ENCODE measurements at places on chromosomes 4 and X. TPM values are rescaled to one million over a fixed set of nuclear protein-coding genes. Genes with fewer than 3 reads are reported as not detected.

NAA11 gene
- not detected for total RNA-seq

SYTL5 gene
- total RNA-seq: not detected

C4orf50 gene
- total RNA-seq: not detected

BGN gene
- 10.3 TPM for total RNA-seq

RBM46 gene
- total RNA-seq: 0.04 TPM

ADH1A gene
- total RNA-seq: not detected

ZXDB gene
- 10.7 TPM for total RNA-seq

All from kidney epithelial cell (primary cell).